ENCODE measurements at places on chromosomes 5 and 9. TPM values are rescaled to one million over a fixed set of nuclear protein-coding genes. Genes with fewer than 3 reads are reported as not detected.
A peak's percentile ranks its signal among the peaks of the same experiment; 100 is the strongest.

- DNase-seq = no peak
These were observed 324.5 kb downstream of the ARHGEF28 start for GRCh38 chr5:73950441-73950873.

GRCh38 chr5:114243281-114243971, 118.4 kb upstream of the KCNN2 start:
- no peak for DNase-seq

GRCh38 chr9:4574657-4575243, 84.5 kb downstream of the SLC1A1 start:
- DNase-seq = peak; percentile 47

DNA sequence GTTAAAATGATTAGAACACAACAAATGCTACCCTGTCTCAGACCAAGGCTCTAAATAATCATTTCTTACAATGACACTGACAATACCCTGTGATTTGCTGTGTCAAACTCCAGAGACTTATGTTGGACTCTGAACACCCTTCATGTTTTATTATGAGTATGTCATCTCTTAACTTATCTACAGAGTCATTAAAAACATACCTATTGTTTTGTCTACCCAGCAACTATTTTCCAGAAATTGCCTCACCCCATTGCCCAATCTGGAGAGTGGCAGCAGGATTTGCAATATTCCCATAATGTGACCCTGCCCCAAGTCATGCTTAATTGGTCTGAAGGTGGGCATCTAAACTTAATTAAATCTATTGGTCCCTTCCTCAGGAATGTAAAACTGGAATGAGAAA, 23.0 kb upstream of the KIF2A start:
- DNase-seq = no peak

- DNase-seq = no peak
These were observed 39.5 kb downstream of the MACROH2A1 start for GRCh38 chr5:135359374-135360165.

The PPP1R26 gene
- total RNA-seq = 0.54 TPM

DNA sequence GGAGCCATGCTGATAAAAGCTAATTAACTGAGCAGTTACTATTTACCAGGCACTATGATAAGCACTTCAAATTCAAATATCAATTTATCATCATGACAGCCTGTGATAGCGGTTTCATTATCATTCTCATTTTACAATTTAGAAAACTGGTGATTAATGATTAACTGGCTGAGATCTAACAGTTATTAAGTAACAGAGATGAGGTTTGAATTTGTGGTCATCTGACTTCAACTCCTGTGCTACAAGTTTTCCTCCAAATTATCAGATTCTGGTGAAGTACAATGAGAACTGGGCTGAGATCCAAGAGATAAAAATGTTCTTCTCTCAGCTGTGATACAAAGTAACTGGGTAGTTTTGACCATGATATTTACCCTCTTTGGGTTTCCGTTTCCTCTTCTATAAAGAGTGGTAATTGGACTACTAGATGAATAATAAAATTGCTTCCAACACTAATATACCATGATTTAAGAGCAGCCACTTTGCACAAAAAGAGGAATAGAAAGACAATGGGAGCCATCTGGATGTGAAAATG, 74.5 kb upstream of the CCNG1 start:
- no peak for DNase-seq

DNA sequence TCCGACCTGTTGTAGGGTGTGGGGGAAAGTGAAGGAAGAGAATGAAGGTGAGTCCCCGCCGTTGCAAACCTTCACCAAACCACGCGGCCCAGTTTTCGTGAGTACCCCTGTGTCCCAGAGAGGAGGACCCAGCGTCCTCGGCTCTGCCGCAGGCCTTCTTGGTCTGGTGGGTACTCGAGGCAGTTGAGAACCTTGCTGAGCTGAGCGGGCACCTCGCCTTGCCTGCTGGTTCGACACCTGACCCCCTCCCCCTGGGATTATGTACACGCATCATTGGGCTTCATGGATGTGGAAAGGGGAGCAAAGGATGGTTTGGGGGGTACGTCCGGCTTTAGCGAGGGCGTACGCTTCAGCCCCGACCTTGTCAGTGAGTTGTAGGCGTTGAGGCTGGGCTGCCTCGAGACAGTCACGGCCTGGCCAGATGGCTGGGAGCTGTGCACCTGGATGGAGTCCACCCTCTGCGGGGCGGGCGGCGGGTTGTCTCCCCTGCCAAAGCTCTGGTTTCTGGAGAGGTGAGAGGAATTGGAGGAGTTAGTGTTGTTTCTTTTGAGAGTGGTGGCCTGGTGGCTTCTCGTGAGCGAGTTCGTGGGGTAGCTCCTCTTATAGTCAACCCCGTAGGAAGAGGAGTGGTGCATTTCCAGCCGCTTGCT, 128.1 kb downstream of the SEMA6A start:
- DNase-seq = no peak
